ENCODE measurements at places on chromosomes 7 and 10.

GRCh38 chr7:42395607-42396006 is 158.6 kb upstream of the GLI3 start:
- DNase-seq, result peak; percentile 72

GRCh38 chr7:74356589-74357315 is 67.5 kb downstream of the CLIP2 start:
- DNase-seq, result no peak

- peak; percentile 32 for DNase-seq
These were observed 5.8 kb downstream of the UPP1 start for GRCh38 chr7:48094861-48095293.

DNA sequence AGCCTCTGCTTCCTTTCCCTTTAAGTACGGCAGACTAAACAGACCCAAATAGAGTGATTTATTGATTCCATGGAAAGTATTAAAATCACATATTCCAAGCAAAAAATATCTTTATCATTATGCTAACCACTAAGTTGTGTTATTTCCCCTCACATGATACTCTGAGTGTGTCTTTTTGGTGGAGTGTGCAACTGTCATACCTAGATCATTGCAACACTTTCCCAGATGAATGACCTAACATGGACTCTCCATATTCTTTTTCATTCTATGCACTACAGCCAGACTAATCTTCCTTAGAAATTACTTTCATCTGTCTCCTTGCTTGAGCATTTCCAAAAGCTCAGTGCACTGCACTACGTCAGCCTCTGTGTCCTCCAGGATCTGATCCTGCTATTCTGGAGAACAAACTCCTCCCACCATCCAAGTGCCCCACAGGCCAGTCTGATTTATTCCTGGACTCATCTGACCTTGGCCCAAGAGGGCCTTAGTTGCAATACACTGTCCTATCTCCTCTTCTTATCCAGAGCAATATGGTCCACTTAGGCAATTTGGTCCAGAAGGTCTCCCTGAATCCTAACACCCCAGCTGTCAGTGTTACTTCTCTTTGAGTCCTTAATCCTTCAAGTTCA is 263.3 kb upstream of the KLF6 start:
- no peak for DNase-seq

DNA sequence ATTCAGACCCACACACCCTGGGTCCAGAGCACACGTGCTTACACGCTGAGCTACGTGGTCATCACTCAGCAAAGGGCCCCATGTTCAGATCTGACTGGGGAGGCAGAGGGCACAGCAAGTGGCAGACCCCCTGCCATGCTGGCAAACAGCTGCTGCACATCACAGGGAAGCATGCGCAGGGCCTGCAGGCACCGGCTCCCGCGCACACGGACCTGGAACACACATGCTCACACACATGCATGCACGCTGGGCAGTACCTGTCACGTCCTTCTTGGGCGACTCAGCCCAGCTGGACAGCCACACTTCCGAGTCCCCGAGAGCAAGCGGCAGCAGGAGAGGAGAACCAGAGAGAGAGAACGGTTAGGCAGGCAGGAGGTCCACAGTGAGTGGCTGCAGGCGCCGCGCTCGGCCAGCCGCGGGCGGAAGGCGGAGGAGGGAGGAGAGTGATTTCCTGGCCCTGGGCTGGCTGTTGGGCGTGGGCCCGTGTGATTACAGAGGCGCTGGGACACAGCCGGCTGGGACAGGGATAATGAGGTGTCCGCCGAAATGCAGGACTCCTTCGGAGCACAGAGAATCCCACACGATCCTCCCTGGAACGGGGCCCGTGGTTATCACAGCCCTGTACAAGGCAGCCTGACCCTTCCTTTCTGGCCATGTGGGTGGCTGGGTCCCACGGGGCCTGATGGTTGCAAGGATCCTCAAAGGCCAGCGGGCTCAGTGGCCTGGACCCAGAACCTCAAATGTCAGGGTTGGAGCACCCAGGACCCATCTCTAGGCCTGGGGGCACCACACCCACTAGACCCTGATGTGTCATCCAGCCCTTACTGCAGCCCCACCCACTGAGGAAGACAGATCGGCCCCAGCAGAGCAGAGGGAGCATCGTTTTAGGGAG is 175.1 kb downstream of the NEURL1 start:
- peak; percentile 74 for DNase-seq

DNA sequence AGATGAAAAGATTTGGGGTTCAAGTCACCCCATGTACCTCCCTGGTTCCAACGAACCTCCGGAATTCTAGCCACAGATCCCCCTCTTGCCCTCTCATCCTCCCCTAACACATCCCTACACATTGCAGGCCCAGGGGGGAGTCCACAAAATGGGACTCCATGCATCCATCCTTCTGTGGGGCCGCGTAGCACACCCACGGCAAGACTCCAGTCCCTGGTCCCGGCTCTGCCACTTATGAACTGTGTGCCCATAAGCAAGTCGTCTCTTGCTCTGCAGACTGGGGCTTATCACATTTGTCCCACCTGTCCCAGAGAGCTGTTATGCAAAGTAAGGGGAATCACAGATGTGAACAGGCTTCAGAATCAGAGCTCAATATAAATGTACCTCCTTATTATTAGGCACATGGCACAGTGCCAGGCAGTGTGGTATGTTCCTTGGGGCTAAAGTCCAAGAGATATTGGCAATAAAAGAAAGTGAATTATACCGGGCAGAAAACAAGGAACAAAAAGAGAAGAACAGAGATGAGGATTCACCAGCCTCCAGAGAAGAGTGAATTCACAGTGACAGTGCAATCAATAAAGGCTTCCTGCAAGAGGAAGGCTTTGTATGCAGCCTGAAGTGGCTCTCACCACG is 73.9 kb downstream of the KCNMA1 start:
- DNase-seq, result peak; percentile 56

- DNase-seq, result peak; percentile 68
These were observed 13.9 kb downstream of the VCL start for GRCh38 chr10:74011770-74012169.

- DNase-seq, result no peak
These were observed 73.7 kb downstream of the DKK1 start for GRCh38 chr10:52387744-52388143.

DNA sequence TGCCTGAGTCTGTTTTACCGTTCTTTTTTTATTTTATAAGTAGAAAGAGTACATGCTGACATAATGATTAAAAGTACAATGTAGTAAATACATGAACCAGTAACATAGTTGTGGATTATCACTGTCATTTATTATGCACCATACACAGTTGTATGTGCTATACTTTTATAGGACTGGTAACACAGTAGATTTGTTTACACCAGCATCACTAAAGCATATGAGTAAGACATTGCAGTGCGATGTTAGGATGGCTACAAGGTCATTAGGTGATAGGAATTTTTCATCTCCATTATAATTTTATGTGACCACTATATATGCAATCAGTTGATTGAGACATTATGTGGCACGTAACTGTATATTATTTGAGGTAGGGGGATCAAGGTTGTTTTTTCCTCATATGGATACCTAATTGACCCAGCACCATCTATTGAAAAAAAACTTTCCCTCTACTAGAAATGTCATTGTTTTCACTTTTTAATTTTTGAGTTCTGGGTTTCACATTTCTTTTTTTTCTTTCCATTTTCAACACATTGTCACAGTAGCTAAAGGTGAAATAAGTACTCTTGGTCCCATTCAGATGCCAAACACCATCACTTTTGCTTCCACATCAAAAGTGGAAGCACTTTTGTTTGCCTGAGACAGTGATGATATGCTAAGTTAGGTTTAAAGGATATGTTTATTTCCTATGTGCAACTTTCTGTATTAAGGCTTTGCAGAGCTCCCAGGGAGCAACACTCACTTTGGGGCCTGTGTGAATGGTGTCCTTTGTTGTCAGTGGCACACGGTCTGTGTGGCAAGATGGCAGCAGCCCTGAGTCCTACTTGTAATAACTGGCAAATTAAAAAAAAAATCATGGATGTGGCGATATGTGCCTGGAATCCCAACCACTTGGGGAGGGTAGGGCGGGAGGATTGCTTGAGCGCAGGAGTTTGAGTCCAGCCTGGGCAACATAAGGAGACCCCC is 17.1 kb downstream of the UBE2D1 start:
- DNase-seq, result no peak

DNA sequence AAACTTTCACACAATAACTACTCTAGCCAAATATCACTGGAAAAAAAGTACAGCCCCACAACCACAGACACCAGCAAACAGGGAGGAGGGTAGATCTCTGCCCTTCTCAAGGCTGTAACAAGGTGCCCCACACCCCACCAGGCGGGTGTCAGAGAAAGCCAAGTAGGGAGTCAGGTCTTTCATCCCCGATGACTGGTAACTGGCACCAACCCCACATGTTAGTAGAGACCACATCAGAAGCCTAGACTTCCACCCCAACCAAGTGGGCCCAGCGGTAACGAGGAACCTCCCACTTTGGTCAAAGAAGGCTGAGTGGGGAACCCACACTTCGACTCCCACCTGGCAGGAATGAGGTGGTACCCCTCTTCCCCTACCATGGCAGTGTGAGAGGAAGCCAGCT is 16.4 kb upstream of the RUFY2 start:
- DNase-seq, result no peak

DNA sequence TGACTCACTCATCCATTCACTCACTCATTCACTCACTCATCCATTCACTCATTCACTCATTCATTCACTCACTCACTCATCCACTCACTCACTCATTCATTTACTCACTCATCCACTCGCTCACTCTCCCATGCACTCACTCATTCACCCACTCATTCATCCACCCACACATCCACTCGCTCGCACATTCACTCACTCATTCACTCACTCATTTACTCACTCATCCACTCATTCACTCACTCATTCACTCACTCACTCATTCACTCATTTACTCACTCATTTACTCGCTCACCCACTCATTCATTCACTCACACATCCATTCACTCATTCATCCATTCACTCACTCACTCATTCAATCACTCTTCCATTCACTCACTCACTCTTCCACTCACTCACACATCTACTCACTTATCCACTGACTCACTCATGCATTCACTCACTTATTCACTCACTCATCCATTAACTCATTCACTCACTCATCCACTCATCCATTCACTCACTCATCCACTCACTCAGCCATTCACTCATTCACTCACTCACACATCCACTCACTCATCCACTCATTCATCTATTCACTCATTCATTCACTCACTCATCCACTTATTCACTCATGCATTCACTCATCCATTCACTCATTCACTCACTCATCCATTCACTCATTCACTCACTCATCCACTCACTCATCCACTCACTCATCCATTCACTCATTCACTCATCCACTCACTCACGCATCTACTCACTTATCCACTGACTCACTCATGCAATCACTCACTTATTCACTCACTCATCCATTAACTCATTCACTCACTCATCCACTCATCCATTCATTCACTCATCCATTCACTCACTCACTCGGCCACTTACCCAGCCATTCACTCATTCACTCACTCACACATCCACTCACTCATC is 74.0 kb downstream of the CARD11 start:
- DNase-seq, result no peak

DNA sequence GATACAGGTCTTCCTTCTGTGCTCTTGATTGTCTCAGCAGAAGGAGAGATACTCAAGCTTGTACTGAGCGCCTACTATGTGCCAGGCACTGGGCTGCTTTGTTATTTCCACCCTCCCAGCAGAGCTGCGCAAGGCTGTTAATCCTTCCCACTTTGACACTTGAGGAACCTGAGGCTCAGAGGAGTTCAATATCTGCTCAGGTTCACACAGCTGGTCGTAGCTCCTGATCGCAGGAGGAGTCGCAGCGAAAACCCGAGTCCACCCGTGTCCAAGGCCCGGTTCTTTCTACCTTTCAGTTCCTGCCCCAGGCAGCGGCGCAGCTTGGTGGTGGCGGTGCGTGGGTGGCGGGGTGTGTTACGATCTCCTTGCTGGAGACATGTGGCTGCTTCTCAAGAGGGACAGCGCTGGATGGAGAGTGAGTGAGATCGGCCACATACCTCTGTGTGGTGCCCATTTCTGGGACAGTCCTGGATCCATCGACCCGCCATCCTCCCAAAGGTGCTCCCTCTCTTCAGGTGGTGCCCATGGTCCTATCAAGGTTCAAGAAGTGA is 26.5 kb upstream of the SAMD8 start:
- DNase-seq, result no peak

DNA sequence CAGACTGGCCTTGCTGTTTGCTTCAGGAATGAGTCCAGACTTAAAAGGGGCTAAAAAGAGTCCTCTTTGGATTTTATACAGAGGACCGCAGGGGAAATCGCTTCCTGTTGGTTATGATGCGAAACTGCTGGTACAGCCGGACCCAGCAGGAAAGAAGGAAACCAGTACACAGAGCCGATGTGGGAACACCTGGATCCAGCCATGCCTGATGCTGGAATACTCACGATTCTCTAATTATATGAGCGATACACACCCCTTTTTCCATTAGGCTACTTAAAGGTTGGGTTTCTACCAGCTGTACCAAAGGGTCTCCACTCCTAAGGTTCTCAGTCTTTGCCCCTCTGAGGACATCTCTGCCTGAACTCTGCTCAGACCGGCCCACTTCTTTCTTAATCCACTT is 27.7 kb downstream of the ZNF777 start:
- DNase-seq, result no peak

DNA sequence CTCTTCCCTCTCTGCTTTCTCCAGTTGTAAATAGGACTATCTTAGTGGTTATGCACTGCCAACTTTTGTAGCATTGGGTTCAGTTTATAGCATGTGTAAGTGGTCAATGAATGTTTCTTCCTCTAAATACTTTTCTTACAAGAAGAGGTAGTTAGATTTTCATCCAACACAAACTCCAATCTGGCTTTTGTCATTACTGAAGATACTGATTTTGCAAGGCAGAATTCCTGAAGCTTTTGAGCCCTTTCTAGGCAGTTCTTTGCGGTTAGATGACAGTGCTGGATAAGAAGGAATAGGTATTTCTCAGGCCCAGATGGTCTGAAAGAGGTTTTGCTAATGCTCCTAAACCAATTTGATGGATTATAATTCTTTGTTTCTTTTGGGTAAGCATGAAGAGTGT is 60.5 kb downstream of the BICC1 start:
- DNase-seq, result no peak

GRCh38 chr7:95526128-95526738 is 40.5 kb downstream of the ASB4 start:
- no peak for DNase-seq

- no peak for DNase-seq
These were observed 26.6 kb downstream of the INPP5A start for GRCh38 chr10:132564249-132564605.

DNA sequence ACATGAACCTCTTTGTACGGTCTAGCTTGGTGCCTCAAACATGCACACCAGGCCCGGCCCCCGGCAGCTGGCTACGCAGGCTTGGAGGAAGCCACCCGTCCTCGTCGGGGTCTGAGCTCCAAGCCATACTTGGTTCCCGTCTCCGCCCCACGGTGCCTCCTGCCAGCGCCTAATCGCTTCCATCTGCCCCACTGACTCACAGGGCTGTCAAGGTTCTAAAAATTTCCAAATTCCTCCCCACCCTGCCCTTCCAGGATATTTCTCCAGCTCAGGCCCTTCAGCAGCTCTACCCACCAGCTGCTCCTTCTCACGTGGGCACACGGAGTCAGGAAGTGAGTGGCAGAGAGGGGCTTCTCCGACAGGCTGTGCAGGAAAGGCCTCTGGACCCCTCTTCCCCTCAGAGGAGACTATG is 38.8 kb downstream of the TMEM270 start:
- peak; percentile 97 for DNase-seq

Measured in tongue (tissue), 3 donors.